ENCODE measurements at places on chromosomes 1 and 21. TPM values are rescaled to one million over a fixed set of nuclear protein-coding genes. Genes with fewer than 3 reads are reported as not detected.
A peak's percentile ranks its signal among the peaks of the same experiment; 100 is the strongest.

DNA sequence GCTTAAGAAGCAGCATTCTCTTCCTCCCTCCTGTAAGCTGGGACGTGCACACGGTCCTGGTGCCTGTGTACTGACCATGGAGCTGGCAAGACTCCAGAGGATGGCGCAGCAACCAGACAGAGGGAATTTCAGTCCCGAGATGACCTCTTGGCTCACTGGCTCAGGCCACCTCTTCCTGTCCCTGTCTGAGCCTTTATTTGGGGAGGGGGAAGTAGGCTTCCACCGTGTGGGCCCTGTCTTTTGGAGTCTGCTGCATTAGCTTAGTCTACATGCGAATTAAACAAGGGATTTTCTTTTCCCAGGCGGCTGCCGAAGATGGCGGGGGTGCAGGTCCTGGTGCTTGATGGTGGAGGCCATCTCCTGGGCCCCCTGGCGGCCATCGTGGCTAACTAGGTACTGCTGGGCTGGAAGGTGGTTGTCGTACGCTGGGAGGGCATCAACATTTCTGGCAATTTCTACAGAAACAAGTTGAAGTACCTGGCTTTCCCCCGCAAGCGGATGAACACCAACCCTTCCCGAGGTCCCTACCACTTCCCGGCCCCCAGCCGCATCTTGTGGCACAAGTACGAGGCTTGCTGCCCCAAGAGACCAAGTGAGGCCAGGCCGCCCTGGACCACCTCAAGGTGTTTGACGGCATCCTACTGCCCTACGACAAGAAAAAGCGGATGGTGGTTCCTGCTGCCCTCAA, 10.2 kb downstream of the IL24 start:
- DNase-seq: no peak

DNA sequence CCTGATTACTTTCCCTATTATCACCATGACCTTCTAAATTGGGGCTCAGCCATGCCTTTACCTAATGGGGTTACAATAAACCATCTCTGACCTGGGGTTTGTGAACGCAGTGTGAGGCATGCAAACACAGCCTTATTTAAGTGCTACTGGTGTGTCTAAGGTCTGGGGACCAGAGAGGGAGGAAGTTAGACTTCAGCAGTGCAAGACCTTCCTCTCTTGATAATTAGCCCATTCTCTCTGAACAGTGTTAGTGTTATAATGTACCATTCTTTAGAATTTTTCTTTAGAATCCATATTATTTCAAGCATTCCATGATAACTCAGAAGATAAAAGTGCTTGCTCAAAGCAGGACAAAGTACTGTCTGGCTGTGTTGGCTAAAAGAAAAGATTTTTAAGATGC, 10.5 kb upstream of the LRRC8D start:
- DNase-seq: no peak

The ARMH1 gene
- 134 TPM for total RNA-seq

DNA sequence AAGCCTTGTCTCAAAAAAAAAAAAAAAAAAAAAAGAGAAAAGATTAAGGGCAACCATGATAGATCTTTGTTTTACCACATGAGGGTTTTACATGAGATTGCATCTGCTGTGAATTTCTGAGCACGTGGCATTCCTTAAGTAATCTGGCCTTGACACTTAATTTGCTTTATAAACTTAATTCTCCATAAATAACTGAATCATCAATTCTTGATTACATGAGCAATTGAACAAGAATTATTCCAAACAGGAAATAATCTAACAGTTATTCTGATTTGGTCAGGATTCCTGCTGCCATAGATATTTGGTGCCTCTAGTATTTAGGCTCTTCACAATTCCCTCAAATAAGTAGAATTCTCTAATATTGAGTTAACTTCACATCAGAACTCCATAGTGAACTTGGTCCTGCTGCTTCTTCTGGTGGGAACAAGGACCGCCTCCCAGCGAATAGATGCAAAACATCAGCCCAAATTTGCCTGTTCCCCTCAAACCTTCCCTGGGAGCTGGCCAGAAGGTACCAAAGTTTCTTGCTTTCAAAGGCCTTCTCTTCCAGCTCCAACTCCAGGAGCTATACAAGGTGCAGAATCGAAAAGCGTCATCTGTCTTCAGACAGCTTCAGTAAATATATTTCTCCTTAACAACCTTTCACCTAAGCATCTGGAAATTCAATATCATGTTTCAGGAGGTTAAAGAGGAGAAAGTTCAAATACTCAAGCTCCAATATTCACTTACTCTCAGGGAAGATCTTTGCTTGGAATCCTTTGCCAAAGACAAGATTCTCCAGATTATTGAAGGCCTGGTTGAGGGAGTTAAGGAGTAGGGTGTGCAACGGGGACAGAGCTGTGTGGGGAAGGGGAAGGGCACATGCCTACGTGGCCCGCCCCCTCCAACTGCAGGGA, 1.0 kb downstream of the KRTCAP2 start:
- no peak for DNase-seq

The HIVEP3 gene
- 25.3 TPM for total RNA-seq

The TLCD4 gene
- total RNA-seq: 0.15 TPM

DNA sequence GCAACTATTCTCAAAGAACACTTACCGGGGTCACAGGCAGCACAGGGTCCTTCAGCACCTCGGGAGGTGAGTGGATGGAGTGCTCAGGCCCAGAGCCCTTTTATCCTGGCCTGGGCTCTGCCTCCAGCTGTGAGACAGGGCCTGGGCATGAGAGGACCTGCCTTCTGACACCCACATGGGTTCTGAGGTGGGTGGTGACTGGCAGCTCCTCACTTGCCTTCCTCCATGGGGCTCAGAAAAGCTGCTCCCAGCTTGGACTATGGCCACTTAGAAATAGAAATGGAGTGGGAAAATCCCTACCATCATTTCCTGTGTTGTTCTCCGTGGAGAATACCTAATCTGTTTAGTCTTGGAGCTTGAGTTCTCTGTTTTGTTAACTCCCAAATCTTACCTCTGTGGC, at the start of gene LCE1C:
TSS of gene LCE1C (minus strand) at position 76 of the 400 bp plus-strand sequence. CDS start 1,173 bp downstream, outside the sequence.
- DNase-seq: no peak

DNA sequence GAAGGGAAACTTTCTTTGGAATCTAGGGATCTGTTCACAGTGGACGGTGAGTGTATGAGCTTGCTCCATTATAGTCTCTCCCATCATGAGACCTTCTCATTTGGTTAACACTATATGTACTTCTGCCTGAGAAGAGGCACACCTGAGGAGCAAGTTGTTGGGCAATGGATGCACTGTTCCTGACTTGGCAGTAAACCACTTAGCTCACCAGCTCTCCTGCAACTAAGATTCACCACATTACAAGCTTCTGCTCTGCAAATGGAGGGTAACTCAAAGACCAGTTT, 10.2 kb downstream of the MACF1 start:
- no peak for DNase-seq

DNA sequence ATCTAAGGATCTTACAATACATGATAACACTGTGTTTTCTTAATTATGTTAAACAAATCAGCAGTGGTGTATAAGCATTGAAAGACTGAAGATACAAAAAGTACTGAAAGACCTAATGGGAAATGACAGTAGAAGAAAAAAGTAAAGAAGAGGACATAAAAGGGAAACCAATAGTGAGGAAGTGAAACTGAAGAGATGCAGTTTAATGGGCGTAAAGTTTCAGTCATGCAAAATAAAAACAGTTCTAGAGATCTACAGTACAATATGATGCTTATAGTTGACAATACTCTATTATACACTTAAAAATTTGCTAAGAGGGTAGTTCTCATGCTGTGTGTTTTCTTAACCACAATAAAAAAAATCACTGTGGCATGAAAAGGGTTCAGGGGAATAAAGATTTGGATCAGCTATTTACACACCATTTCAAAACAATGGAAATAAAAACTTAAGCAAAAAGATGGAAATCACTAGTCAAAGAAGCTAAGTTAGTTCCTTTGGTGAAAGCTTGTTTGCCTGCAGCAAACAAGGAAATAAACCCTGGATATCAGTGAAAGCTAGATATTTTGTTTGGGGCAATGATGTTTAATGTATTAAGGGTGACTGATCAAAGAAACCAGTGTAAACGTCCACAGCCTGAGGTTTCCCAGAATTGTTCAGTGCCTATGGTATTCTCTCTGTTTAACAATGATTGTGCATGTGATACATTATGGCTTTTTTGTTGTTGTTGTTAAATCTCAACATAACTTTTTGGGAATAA, 1160.8 kb upstream of the ADGRL2 start:
- no peak for DNase-seq

The PYHIN1 gene
- 12.2 TPM for total RNA-seq

DNA sequence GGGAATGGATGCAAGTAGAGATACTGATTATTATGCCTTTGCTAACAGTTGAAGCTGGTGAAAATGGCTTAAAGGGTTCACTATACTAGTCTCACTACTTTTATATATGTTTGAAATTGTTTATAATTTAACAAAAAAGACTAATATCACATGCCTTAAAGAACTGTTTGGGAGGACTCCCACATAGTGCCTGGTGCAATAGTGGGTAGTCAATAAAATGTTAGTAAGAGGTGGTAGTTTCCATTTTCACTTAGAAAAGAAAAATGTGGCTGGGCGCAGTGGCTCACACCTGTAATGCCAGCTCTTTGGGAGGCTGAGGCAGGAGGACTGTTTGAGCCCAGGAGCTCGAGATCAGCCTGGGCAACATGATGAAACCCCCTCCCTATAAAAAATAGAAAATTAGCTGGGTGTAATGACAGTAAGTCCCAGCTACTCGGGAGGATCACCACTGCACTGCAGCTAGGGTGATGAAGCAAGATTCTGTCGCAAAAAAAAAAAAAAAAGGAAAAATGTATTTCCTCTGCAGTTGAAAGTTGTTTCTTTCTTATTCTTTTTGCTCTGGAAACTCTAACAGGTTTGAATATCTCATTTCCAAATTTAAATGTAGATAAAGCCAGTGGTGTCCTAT, 24.5 kb downstream of the C21orf91 start:
- DNase-seq: no peak

The BTBD8 gene
- 2.9 TPM for total RNA-seq

The HTR1D gene
- not detected for total RNA-seq

The RHD gene
- not detected for total RNA-seq

The SPATC1L gene
- 6.7 TPM for total RNA-seq

The ADCY10 gene
- total RNA-seq: not detected

GRCh38 chr1:8864713-8865344, 13.7 kb downstream of the ENO1 start:
- DNase-seq: no peak

- no peak for DNase-seq
Observed at GRCh38 chr1:4494558-4494957, 159.9 kb upstream of the AJAP1 start.

The C1orf21 gene
- 1.9 TPM for total RNA-seq

DNA sequence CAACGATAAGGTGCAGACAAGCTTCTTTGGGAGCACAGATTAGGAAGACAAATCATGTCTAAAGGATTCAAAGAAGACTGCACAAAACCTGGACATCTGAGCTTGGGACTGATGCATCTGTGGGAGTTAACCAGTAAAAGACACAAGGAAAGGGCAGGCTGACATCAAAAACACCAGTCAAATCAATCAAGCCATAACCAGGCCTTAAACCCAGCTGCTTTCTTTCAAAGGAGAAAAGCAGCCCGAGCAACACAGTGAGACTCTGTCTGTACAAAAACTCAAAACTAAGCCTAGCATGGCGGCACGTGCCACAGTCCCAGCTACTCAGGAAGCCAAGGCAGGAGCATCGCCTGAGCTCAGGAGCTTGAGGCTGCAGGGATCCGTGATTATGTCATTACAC, 411.6 kb downstream of the SMYD3 start:
- DNase-seq: no peak

GRCh38 chr1:219555806-219556205, 57.1 kb downstream of the ZC3H11B start:
- no peak for DNase-seq

The KCNJ9 gene
- not detected for total RNA-seq

DNA sequence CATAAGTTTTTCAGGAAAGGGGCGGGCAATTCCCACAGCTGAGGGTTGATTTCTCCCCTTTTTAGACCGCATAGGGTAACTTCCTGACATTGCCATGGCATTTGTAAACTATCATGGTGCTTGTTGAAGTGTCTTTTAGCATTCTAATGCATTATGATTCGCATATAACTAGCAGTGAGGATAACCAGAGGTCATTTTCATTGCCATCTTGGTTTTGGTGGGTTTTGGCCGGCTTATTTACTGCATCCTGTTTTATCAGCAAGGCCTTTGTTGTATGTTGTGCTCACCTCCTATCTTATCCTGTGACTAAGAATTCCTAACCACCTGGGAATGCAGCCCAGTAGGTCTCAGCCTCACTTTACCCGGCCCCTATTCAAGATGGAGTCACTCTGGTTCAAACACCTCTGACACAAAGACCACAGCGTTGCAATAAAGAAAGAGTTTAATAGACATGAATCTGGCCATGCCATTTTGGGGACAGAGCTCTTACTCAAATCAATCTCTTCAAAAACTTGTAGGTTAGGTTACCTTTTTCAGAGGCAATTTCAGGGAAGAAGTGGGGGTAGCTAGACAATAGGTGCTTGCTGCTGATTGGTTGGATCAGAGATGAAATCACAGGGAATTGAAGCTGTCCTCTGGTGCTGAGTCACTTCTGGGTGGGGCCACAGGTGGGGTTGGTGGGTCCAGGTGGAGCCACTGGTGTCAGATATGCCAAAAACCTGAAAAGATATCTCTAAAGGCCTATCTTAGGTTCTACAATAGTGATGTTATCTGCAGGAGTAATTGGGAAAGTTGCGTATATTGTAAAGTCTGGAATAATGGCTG, 23.3 kb downstream of the TBX19 start:
- no peak for DNase-seq

DNA sequence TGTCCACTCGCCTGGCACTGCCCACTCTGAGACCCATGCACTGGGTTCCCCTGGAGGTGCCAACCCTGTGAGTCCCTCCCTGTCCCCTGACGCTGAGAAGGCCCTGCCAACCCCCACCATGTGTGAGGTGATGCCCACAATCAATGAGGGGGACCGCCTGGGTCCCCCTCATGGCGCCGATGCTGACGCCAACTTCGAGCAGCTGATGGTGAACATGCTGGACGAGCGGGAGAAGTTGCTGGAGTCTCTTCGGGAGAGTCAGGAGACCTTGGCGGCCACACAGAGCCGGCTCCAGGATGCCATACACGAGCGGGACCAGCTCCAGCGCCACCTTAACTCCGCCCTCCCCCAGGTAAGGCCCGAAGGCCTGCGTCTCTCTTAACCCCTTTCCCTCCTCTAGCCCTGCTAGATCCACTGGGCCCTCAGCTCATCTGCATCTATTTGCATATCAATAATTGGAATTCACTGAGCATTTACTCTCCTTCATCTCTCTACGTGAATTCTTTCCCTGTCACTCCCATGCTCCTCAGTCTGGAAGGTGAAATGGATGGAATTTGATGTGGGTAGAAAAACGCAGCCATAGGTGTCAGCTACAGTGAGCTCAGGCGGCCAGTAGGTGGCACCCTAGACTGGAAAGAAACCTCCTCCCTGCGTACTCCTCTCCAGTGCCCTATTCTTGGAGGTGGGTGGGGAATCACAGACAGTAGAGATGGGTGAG, 12.8 kb downstream of the PPFIA4 start:
- DNase-seq: peak; percentile 73

Measured in activated CD4-positive, alpha-beta memory T cell treated with anti-CD3 and anti-CD28 coated beads for 36 hours (primary cell).